Bronchial smooth muscle cell (primary cell): ENCODE measurements at places on chromosomes 5 and 9. TPM values are rescaled to one million over a fixed set of nuclear protein-coding genes. Genes with fewer than 3 reads are reported as not detected.

The PCDHB5 gene
- total RNA-seq: 0.32 and 3.3 TPM in 2 replicates

The RICTOR gene
- total RNA-seq: 18.3 and 22.5 TPM in 2 replicates

The CSF1R gene
- total RNA-seq: under 0.01 TPM in 1 of 2 replicates, not detected in the other

The SLC36A3 gene
- total RNA-seq: not detected in 2 replicates

The GPR21 gene
- 0.69 and 1.1 TPM in 2 replicates for total RNA-seq

The WNK2 gene
- total RNA-seq: under 0.01 TPM in 1 of 2 replicates, not detected in the other

The CEMIP2 gene
- total RNA-seq: 14.3 and 18.4 TPM in 2 replicates

The SLC6A19 gene
- not detected in 2 replicates for total RNA-seq

The ANKRD18B gene
- total RNA-seq: 2.3 and 4.3 TPM in 2 replicates
